Esophagus squamous epithelium (tissue), 5 donors: ENCODE measurements at places on chromosomes 3 and 15. TPM values are rescaled to one million over a fixed set of nuclear protein-coding genes. Genes with fewer than 3 reads are reported as not detected.

AADAC gene
- total RNA-seq, result 6.5 TPM

CIDEC gene
- not detected for total RNA-seq

ARHGAP11A gene
- total RNA-seq, result 5.9 TPM

SPATA16 gene
- total RNA-seq, result not detected

STAC gene
- total RNA-seq, result 0.15 TPM
